RPMI7951 (cell line): ENCODE measurements at places on chromosomes 6 and 20. TPM values are rescaled to one million over a fixed set of nuclear protein-coding genes. Genes with fewer than 3 reads are reported as not detected.

NR2E1 gene
- total RNA-seq = 0.10 TPM in 1 of 2 replicates, not detected in the other

ANKRD66 gene
- not detected in 2 replicates for total RNA-seq

TPD52L1 gene
- 16.8 and 17.4 TPM in 2 replicates for total RNA-seq

LINC00237 gene
- not detected in 2 replicates for total RNA-seq

SLC22A16 gene
- total RNA-seq = not detected in 2 replicates

- no peak for DNase-seq
These were observed 29.8 kb upstream of the GMDS start for GRCh38 chr6:2274981-2275891.
